H7 (cell line): ENCODE measurements at places on chromosomes 5 and 9. TPM values are rescaled to one million over a fixed set of nuclear protein-coding genes. Genes with fewer than 3 reads are reported as not detected.

The SPINK4 gene
- not detected in 2 replicates for total RNA-seq

The HRH2 gene
- 5.5 and 5.8 TPM in 2 replicates for total RNA-seq

The ADAMTS16 gene
- 12.3 and 15.1 TPM in 2 replicates for total RNA-seq

The HTR1A gene
- total RNA-seq, result not detected in 2 replicates

The ABO gene
- 0.63 TPM in 1 of 2 replicates, not detected in the other for total RNA-seq

The PCA3 gene
- total RNA-seq, result not detected in 2 replicates

DNA sequence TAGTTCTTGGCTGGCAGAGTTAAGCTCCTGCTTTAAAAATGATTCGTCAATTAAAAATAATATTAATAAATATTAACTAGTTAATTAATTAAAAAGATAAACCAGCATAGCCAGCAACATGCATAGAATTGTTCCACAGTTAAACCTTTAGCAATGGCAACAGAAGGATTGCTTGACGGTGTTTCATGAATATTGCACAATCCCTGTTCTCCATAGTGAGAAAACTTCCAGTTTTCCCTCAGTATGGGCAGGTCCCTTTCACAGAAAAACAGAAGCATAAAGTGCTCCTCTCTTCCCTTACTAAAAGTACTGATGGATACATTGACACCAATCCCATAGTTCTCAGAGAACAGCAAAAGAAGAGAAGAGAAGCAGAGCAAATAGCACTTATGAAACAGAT is 71.4 kb upstream of the CAST start:
- DNase-seq, result no peak

DNA sequence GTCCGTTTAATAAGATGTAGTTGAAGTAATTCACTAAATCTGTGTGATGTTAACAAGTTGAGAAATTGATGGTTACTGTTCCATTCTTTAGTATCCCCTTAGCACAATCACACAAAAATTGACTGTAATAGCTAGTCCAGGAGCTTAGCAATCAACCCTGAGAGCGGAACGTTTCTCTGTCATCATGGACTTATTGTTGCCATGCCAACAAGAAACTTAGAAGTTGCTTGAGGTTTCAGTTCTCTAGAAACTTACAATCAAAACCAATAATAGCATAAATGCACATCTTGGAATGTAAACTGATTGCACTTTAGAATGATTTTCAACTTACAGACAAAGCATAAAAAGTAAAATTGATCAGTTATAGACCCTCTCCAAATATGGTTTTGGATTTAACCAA is 125.4 kb upstream of the ANKH start:
- no peak for DNase-seq

- no peak for DNase-seq
Observed at GRCh38 chr9:21077781-21078180, at the start of gene IFNB1. TSS of gene IFNB1 (minus strand) at chr9:21077942. CDS start at chr9:21077869, 73 bp downstream.

DNA sequence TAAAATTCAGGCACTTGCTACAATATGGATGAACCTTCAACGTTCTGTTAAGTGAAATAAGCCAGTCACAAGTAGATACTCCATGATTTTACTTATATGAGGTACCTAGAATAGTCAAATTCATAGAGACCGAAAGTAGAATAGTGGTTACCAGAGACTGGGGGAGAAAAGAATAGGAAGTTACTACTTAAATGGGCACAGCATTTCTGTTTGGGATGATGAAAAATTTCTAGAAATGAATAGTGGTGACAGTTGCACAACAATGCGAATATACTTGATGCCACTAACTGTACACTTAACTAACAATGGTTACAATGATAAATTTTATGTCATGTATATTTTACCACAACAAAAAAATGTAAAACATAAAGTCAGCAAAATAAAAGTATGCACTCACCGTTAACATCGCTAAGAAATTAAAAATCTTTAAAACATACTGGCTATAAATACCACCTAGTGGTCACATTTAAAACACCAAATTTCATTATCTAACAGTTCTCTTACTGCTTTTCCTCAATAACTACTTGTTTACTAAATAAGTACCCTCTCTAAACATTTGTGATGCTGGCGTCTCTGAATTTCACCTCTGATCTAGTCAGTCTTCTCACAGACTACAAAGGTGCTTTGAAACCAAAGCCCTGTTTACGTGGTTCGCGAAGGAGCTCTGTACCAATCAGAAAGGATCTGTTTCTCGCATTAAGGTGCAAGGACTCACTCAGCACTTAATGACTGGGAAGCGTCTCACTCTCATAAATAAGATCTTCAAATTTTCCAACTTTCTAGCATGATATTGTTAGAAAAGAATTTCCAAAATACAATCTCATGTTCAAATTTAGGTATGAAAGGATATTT is 22.7 kb downstream of the KIF3A start:
- DNase-seq, result no peak

DNA sequence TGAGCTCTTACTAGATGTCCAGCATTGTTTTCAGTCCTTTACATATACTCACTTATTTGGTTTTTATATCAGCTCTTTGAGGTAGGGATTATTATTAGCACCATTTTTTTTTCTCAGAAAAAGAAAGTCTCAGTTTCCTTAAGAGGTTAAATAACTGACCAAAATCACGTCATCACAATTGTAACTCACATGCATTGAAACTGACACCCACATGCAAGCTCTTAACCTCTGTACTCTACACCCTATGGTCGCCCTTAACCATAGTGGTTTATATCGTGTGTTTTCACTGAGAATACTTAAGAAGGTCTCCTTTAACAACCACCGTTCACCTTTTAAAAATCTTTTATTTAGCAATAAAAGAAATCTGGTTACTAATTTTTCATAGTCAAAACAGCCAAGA is 61.0 kb downstream of the PRDM6 start:
- no peak for DNase-seq

DNA sequence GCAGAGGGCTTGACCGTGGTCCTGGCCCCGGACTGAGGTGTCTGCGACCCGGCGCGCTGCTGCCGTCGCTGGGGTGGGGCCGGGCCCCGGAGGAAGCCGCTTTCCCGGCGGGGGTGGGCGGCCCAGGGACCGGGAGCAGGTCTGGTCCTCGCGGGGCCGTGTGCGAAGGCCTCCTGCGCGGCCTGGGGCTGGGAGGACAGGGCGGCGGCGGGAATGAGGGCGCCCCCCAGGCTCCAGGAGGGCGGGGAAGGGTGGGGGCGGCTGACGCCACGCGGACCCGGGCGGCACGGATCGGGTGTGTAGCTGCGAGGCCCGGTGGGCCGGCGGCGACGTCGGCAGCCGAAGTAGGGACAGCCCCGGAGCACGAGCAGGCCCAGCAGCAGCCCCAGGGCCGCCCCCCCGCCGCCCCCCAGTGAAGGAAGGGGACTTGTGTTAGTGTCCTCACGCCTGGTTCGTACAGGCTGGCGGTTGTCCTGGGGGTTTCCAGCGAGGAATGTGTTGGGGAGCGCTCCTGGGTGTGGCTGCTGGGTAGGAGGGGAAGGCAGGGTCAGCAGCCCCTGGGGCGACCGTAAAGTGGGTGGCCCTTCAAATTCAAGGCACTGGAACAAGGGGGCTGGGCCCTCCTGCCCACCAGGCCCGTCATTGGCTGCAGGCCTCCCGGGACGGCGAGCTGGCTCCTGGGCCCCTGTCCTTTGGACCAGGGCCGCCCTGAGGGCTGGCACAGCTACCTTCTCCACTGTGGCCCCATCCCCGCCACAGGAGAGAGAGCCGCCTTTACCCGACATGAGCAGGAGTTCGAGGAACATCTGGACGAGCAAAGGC is 597 bp upstream of the TMEM250 start:
- DNase-seq, result peak; percentile 89

- no peak for DNase-seq
Observed at GRCh38 chr5:78985116-78985724, at the start of gene ARSB. TSS of gene ARSB (minus strand) at chr5:78985310. CDS start at chr5:78985248, 62 bp downstream.

DNA sequence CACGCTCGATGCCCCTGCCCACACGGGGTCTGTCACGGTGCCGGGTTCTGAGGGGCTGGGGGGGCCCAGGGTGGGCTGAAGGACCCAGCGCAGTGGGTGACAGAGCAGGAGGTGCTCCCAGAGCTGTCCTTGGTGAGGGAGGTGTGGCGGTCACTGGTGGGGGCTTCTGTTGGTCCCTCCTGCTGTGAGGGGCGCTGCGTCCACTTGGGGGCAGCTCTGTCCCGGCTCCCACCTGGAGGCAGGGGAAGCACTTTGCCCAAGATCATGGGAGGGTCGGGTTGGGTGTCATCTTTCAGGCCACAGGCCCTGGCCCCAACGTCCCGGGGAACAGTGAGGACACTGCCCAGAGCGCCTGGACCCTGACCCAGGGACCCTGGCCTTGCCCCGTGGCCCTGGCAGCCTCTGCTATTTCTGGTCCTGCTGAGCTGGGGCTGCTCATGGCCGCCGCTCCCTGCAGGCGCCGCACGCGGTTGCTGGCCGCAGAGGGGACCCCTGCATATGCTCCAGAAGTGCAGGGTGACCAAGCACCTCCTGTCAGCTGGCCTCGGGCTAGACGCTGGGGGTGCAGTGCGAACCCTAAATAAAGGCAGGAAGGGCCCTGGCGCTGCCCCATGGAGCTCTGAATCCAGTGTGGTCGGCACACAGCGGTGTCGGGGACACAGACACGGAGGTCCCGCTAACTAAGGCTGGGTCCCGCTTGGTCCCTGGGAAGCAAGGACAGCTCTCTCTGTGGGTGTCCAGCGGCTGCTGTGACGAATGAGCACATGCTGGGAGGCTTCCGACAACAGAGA is 11.6 kb upstream of the RNU6ATAC start:
- peak; percentile 80 for DNase-seq

GRCh38 chr9:92525306-92525705 is 10.5 kb downstream of the ECM2 start:
- DNase-seq, result no peak

DNA sequence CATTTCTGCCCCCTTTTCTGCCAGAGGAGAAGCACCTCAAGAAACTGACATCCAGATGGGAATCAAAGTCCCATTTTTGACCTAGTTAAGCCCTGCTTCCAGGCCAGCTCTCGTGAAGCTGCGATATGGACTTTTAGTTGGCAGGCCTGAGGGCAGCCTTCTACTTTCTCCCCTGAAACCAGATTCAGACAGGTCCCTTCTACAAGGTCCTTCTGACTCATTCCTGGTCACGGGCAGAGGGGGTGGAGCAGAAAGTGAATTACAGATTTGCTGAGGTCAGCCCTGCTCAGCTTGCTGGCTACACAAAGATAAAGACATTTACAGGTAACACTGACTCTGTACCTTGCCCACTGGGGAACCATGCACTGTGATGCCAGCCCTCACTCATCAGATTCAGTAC is 52.8 kb upstream of the TUT7 start:
- DNase-seq, result no peak

GRCh38 chr9:95499847-95500246 is 16.9 kb downstream of the PTCH1 start:
- no peak for DNase-seq

- DNase-seq, result peak; percentile 35
Observed at GRCh38 chr5:113749334-113749733, 235.8 kb downstream of the YTHDC2 start.

- DNase-seq, result no peak
Observed at GRCh38 chr5:156295431-156295830, 31.5 kb upstream of the SGCD start.

GRCh38 chr5:73256862-73257261 is 83.9 kb downstream of the TMEM174 start:
- DNase-seq, result no peak

DNA sequence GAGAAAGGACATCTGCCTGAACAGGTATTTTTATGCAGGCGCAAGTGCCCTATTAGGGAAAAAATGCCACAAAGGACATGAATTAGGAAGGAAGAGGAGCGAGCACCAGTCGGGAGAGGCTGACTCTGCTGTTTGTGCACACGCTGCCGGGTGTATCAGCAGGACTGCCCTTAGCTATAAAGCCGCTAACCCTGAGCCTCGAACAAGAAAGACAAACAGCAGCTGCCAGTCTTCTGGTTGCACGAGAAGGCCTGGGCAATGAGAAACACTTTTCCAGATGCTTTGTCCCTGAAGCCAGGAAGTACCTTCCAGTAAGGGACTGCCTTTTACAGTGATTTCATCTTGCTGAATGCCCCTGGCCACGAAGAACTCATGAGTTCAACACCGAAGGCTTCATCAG is 12.6 kb downstream of the QSOX2 start:
- DNase-seq, result no peak

GRCh38 chr9:82134010-82134409 is 145.4 kb downstream of the SPATA31D1 start:
- no peak for DNase-seq

DNA sequence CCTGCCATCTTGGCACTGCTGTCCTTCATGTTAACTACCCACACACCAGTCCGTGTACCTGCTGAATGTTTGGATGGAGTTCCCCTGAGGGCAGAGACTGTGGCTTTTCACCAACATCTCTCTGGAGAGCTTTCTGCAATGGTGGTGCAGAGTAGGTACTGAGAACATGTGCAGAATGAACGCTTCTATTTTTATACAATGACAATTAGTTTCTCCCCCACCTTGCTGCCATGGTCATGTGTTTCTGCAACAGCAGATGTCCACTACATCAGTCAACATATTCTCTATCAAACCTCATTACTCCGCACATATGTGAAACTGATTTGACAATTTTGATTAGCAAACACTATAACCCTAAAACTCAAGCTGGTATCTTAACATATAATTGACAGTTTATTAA is 14.5 kb downstream of the PTCH1 start:
- DNase-seq, result no peak

DNA sequence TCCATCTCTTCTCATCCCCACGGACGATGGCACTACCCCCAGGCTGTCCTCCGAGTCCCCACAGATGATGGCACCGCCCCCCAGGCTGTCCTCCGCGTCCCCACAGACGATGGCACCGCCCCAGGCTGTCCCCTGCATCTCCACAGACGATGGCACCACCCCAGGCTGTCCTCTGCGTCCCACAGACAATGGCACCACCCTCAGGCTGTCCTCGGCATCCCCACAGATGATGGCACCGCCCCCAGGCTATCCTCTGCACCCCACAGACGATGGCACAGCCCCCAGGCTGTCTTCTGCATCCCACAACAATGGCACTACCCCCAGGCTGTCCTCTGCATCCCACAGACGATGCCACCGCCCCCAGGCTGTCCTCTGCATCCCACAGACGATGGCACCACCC is 57.4 kb upstream of the PTCH1 start:
- DNase-seq, result no peak

DNA sequence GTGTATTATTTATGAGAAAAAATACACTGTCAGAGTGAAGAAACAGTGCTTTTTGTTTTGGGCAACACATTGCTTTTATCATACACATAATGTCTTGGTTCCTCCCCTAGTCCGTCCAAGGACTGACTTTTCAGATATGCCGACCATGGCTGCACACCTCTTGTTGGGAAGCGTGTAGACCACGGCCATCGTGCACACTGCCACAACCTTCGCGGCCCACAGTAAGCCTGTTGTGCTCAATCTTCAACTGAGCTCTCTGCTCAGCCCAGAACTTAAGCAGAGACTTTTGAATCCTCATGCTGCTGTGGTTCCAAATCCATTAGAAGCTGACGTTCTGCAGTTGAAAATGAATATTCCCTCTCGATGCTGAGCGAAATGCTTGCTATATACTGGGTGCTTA is 157.6 kb upstream of the IRX2 start:
- no peak for DNase-seq
